Stimulated activated CD4-positive, alpha-beta T cell treated with anti-CD3 and anti-CD28 coated beads, TNF-alpha, amount 100 ng/mL, for 4 hours (primary cell): ENCODE measurements at places on chromosomes 6 and 20.

DNA sequence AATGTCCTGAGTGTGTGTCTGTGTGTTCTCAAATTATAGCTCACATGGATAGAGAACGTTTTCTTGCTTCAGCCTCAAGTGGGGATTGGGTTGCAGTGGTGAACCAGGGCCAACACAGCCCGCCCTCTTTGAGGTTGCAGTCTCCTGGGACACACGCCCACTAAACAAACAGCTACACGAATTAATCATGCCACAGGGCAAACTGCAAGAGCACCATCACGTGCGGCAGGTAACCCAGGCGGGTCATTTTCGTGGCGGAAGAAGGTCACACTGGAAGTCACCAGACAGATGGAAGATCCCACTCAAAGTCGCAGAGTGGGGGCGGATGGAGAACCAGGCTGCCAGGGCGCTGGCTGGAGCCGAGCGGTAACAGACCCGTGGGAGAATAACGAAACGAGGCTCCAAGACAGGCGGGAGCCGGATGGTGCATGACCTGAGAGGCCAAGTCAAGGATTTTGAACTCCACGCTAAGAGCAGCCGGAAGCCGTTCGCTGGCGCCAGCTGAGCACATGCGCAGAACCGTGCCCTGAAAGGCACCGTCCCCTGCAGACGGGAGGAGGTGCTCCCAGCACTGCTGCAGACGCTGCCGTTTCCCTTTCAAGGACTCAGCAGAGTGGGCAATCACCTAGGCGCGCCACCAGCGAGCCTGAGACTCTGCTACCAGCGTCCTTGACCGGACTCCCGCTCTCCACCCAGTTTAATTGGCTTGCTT lies 10.7 kb downstream of the DLL1 start:
- no peak for DNase-seq

DNA sequence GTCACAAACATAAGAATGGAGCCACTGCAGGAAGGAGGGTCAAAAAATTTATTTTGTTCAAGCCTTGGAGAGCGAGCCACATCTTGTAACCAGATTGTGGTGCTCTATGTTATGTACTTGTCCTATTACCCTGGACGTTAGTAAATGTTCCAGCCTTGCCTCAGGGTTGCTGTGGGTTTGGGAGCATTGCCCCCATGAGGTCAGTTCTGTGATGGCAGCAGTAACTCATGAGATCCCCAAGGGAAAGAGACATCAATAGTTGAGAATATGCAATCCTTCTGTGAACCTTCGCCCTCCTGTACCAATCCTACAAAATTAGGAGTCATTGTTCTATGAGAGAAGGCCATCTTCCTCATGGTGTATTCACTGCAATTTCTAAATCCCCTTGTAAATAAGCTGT lies 16.4 kb upstream of the CFAP206 start:
- no peak for DNase-seq

DNA sequence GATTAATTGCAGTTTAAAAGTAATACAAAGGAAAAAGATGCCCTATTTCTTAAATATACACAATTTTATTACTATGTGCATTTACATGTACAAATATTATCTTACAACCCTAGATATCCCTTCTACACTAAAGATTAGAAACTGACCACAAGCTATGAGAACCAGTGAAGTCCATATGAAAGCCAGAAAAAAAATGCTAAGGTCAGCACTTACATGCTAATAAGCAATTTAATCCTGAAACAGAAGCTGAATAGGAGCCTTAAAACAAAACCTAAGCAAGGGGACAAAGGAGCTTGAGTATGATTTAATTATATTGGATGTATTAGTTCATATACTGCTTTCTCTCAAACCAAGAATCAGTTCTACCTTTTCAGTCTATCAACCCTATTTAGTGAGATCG lies 14.2 kb downstream of the CEP162 start:
- DNase-seq: no peak

GRCh38 chr6:8030920-8031319 lies 33.3 kb downstream of the BLOC1S5 start:
- DNase-seq: no peak

- DNase-seq: no peak
These were observed 32.2 kb downstream of the HTR1E start for GRCh38 chr6:86969573-86969972.

- no peak for DNase-seq
These were observed 32.3 kb downstream of the FOXP4 start for GRCh38 chr6:41578217-41579087.

- no peak for DNase-seq
These were observed 10.1 kb upstream of the ITPR3 start for GRCh38 chr6:33610779-33611732.

DNA sequence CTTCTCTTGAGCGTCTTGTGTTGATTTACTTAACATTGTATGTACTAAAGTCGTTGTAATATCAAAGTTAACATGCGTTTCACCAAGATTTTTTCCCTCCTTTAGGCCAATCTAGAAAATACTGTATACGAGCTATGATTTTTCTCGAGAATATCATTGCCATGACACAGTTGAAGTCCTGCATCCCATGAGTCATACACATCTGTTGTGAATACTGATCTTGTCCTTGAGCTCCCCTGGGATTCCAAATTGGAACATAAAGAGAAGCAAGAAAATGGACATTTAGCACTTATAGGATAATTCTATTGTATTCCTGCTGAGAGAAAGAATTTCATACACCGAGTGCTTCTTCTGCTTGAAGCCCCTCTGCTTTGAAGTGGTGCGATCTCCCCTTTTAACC lies 109.6 kb downstream of the SLC35B3 start:
- DNase-seq: no peak

DNA sequence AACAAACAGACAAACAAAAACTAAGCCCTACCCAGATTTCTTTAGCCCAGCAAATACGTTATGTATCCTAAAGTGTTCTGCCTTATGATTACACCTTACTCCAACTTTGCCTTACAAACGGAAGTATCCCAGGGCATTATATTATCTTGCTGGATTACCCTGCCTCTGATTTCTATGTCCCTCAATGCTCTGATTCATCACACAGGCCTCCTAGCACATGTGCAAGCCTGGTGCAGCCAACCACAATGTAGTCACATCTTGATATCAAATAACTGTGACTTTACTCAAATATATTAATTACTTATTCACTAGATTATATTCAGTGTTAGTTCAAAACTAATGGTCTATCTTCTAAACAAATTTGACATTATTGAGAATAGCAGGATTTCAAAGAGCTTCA lies 598.6 kb downstream of the TBC1D32 start:
- DNase-seq: no peak

DNA sequence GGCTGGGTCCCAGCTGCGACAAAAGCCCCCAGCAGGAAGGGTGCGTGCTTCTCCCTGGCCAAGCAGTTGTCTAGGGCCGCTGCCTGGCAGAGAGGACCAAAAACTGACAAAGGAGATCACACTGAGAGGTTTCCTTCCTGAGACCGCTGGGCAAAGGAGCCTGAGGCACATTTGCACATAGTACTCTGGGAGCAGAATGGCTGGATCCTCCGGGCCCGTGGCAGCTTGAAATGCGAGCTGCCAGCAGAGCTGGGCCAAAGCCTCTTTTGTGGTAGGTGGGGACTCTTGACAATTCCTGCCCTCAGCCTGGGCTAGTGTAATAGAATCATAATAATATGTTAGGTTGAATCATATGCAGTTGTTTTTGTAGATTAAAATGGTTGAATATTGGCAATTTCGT lies 33.1 kb upstream of the RNF8 start:
- no peak for DNase-seq

DNA sequence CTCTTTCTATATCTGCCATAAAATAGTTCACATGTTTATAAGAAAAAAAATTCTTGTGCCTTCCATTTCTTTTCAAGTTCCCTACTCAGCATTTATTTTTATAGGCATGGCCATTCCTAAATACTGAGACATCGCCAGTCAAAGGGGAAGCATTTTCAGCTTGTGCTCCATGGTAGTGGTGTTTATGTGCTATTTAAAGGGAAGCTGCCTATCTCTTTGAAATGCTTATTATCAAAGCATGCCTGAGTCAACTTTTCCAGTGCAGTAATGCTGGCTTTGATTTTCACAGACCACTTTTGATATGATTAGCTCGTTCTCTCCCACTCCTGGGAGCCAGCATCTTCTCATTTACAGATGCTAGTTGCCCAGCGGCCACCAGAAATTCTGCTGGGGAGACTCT lies 124.1 kb upstream of the RIN2 start:
- DNase-seq: no peak

GRCh38 chr6:111750753-111751673 lies 122.2 kb downstream of the FYN start:
- no peak for DNase-seq

DNA sequence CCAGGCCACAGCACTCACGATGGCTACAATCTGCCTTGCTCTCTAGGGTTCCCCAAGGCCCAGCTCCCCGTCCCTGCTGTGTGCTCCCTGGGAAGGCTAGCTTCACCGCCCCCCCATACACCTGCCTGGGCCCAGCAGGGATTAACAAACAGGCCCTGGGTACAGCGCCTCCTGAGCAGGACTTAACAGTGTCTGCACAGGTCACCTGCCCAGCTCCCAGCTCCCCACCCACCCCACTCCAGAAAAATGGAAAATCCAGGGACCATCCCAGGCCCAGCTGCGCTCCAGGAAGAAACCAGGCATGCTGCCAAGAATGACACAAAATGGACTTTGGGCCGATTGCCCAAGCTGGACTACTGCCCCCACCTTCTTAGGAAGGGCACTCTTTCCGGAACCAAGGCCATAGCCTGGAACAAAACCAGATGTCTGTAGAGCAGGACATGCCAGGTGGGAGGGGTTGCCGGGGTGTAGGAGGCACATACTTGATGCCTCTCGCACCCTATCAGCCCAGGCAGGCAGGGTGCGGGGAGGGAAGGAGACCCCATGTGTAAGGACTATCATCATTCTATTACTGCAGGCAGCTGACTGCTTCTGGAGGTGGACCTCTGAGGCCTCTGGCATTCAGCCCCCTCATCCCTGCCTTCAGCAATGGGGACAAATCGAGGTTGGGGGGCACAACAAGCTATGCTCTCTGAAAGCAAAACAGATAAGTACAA lies 104.9 kb downstream of the SNX5 start:
- no peak for DNase-seq

- DNase-seq: no peak
These were observed 83.4 kb downstream of the BMP6 start for GRCh38 chr6:7809346-7809745.

DNA sequence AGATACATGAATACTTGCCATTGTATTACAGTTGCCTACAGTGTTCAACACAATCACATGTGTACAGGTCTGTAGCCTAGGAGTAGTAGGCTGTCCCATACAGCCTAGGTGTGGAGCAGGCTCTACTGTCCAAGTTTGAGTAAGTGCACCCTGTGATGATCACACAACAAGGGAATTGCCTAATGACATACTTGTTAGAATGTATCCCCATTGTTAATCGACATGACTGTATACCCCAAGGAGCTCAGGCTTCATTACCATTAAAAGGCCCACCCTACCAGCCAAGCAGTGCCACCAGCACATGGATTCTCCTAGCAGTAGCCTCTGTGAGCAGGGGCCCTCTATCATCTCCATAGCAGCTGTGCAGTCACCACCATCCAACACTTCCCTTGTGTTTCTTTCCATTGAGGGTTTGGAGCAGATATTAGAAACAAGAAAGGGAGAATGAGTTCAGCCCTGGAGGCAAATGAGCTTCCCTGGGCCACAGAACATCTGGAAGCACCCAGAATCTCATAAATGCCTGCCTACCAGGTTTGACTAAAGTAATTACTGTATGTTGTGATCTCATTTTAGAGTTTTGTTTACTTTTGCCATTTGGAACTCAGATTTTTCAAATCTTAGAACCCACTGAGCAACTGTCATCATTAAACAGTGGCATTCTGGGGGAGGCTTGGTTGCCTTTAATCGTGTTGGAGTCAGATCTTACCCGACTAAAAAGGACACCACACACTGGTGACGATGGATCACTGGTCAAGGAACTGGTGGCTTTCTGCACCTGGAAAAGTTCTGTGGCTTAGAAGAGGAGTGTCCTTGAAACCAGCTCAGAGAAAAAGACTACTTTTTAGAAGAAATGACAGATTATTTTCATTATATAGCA lies 104.9 kb downstream of the TULP4 start:
- DNase-seq: no peak
